ENCODE measurements at places on chromosomes 11 and 22. TPM values are rescaled to one million over a fixed set of nuclear protein-coding genes. Genes with fewer than 3 reads are reported as not detected.
A peak's percentile ranks its signal among the peaks of the same experiment; 100 is the strongest.

The OLFML1 gene
- 11.5 TPM for total RNA-seq

The BATF2 gene
- total RNA-seq = not detected

The TRIM51 gene
- total RNA-seq = not detected

The TECTA gene
- 1.2 TPM for total RNA-seq

The CASP5 gene
- total RNA-seq = not detected

The TEAD1 gene
- total RNA-seq = 50.3 TPM

GRCh38 chr11:46345131-46345597 lies 2.1 kb upstream of the DGKZ start:
- no peak for DNase-seq

- DNase-seq = no peak
Measured at GRCh38 chr11:134407321-134407828, 4.7 kb downstream of the B3GAT1 start.

- no peak for DNase-seq
Measured at GRCh38 chr11:119807402-119807801, 78.4 kb upstream of the NECTIN1 start.

- no peak for DNase-seq
Measured at GRCh38 chr11:72598466-72598865, 75.8 kb downstream of the PDE2A start.

GRCh38 chr11:45105233-45105983 lies 41.0 kb upstream of the PRDM11 start:
- peak; percentile 85 for DNase-seq
